ENCODE measurements at places on chromosomes 13 and 19.

GRCh38 chr13:112346173-112346898, 29.8 kb upstream of the SPACA7 start:
- H3K27ac ChIP-seq, result no peak overlapping the region
- peaks cover 40% of the 10 kb centered on the region for H3K27me3 ChIP-seq
- DNase-seq, result no peak
- H3K4me3 ChIP-seq, result no peak overlapping the region

GRCh38 chr19:33447336-33448158, 74.0 kb downstream of the CEBPG start:
- H3K27me3 ChIP-seq, result no peaks in the 10 kb centered on the region
- no peak overlapping the region for H3K27ac ChIP-seq
- H3K4me3 ChIP-seq, result no peak overlapping the region
- H3K36me3 ChIP-seq, result peaks cover 23% of the 10 kb centered on the region
- no peak for DNase-seq
- no peaks in the 10 kb centered on the region for H3K4me1 ChIP-seq

- H3K4me1 ChIP-seq, result no peaks in the 10 kb centered on the region
- no peaks in the 10 kb centered on the region for H3K36me3 ChIP-seq
- DNase-seq, result no peak
- no peak overlapping the region for H3K27ac ChIP-seq
These were observed 755.6 kb upstream of the MIR17HG start for GRCh38 chr13:90591927-90592268.

- H3K27me3 ChIP-seq, result peaks cover 7% of the 10 kb centered on the region
- DNase-seq, result no peak
- no peaks in the 10 kb centered on the region for H3K36me3 ChIP-seq
These were observed 75.6 kb upstream of the TSC22D1 start for GRCh38 chr13:44651724-44652123.

DNA sequence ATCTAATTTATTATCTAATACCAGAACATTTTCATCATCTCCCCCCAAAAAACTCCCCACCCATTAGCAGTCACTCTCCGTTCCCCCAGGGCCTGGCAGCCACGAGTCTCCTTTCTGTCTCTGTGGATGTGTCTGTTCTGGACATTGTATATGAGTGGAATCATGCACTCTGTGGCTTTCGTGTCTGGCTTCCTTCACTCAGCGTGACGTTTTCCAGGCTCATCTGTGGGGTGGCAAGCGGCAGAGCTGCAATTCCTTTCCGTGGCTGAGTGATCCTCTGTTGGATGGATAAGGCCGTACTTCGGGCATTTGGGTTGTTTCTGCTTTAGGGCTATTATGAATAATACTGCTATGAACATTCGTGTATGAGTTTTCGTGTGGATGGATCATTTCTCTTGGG, 3.1 kb downstream of the AP2S1 start:
- H3K36me3 ChIP-seq, result peaks cover 21% of the 10 kb centered on the region
- H3K4me3 ChIP-seq, result no peak overlapping the region
- no peak for DNase-seq
- peaks cover 34% of the 10 kb centered on the region for H3K4me1 ChIP-seq
- H3K27me3 ChIP-seq, result no peaks in the 10 kb centered on the region

DNA sequence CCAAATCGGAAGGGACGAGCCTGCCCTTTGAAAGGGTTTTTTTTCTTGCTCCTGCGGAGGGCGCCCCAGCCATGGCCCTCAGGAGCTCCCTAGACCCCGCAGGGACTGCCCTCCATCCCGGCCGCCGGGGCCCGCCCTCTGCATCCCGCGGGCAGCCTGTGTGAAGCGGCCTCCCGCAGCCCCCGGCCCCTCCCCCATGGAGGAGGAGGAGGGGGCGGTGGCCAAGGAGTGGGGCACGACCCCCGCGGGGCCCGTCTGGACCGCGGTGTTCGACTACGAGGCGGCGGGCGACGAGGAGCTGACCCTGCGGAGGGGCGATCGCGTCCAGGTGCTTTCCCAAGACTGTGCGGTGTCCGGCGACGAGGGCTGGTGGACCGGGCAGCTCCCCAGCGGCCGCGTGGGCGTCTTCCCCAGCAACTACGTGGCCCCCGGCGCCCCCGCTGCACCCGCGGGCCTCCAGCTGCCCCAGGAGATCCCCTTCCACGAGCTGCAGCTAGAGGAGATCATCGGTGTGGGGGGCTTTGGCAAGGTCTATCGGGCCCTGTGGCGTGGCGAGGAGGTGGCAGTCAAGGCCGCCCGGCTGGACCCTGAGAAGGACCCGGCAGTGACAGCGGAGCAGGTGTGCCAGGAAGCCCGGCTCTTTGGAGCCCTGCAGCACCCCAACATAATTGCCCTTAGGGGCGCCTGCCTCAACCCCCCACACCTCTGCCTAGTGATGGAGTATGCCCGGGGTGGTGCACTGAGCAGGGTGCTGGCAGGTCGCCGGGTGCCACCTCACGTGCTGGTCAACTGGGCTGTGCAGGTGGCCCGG, 815 bp downstream of the MAP3K10 start:
- H3K27ac ChIP-seq, result no peak overlapping the region
- peak overlapping the region; percentile 78 for H3K4me3 ChIP-seq
- H3K27me3 ChIP-seq, result no peaks in the 10 kb centered on the region
- peaks cover 2% of the 10 kb centered on the region for H3K36me3 ChIP-seq

DNA sequence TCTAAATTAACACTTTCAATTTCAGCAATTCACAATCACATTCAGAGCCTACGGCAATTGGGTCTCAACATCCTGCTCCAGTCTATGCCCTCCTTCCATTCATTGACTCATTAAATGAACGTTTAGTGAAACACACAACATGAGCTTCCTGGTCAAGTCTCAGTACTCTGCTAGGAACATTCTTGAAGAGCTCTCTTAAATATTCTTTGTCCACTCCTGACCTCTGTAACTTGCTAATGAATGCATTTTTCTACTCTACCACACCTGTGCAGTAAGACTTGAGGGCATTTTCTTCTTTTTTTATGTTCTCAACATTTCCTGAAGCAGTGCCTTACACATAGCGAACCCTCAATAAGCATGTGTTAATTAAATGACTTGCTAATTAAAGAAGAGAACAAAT, 168.6 kb downstream of the OXGR1 start:
- no peak overlapping the region for H3K4me3 ChIP-seq
- no peaks in the 10 kb centered on the region for H3K27me3 ChIP-seq
- no peaks in the 10 kb centered on the region for H3K36me3 ChIP-seq
- no peak for DNase-seq
- no peak overlapping the region for H3K27ac ChIP-seq
- no peaks in the 10 kb centered on the region for H3K4me1 ChIP-seq

DNA sequence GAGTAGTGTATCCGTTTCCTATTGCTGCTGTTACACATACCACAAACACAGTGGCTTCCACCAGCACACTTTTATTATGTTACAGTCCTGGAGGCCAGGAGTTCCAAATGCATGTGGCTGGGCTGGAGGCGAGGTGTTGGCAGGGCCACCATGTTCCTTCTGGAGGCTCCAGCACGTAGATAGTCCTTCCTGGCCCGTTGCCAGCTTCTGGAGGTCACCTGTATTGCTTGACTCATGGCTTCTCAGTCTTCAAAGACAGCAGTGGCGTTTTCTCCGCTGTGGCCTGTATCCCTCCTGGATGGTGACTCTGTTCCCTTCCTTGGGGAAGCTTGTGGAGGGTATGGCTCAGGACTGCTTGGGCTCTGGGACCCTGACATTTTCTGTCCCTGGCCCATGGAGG, 15.2 kb downstream of the ZNF473 start:
- H3K27ac ChIP-seq, result no peak overlapping the region
- peaks cover 74% of the 10 kb centered on the region for H3K36me3 ChIP-seq
- H3K4me3 ChIP-seq, result no peak overlapping the region
- no peaks in the 10 kb centered on the region for H3K27me3 ChIP-seq
- DNase-seq, result no peak
- peaks cover 9% of the 10 kb centered on the region for H3K4me1 ChIP-seq

DNA sequence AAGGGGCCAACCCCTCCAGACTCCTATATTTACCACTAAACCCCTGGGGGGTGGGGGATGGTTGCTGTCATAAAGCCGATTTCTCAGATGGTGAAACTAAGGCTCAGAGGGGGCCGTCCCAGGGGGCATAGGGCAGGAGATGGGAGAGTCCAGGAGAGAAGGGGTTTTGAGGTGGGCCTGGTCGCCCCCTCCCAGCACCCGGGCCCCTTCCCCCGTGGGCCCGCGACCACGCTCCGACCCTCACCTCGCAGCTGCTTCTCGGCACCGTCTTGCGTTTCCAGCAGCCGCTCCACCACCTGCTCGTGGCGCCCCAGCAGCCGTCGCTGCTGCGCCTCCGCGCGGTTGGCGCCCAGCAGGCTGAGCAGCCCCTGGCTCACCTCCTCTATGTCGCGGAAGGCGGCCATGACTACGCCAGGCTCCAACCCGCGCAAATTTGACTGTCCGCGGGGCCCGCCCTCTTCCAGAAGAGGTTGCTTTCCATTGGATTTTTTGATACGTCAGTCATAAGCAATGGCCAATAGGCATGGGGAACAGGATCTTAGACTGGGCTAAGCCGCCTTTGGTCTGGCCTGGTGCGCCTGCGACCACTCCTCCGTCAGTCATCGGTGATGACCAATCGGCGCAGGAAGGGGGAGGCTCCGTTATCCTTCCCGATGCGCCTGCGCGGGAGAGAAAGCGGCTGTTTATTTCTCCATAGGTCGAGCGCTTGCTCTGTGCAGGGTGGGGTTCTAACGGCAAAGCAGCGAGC, at the start of gene SPC24:
SPC24 (minus strand) TSS at position 410 of the 748 bp plus-strand sequence; CDS start at position 404, 6 bp downstream.
- H3K36me3 ChIP-seq, result no peaks in the 10 kb centered on the region
- H3K4me1 ChIP-seq, result peaks cover 4% of the 10 kb centered on the region

DNA sequence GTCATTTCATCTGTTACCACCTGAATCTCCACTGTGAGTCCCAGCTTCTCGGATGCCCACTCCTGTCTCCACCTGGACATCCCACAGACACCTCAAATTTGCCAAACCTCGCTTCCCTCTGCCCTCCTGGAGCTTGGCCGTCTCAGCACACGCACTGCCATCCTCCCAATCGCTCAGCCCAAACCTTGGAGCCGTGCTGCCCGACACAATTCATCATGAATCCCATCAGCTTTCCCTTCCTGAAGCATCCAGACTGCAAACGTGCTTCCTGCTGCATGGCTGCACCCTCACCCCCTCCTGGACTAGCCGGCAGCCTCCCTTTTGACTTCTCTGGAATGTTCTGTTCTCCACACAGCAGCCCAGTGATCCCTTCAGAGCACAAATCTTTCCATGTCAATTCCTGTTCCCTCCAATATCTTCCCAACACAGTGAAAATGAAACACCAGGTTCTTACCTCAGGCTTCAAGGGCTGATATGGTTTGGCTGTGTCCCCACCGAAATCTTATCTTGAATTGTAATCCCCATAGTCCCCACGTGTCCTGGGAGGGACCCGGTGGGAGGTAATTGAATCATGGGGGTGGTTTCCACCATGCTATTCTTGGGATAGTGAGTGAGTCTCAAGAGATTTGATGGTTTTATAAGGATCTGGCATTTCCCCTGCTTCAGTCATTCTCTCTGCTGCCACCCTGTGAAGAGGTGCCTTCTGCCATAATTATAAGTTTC, 1.1 kb upstream of the PROZ start:
- H3K27ac ChIP-seq, result no peak overlapping the region
- H3K27me3 ChIP-seq, result peaks cover 32% of the 10 kb centered on the region
- peaks cover 5% of the 10 kb centered on the region for H3K36me3 ChIP-seq
- DNase-seq, result no peak
- no peak overlapping the region for H3K4me3 ChIP-seq

- peak; percentile 20 for DNase-seq
- peak overlapping the region; percentile 37 for H3K27ac ChIP-seq
- no peaks in the 10 kb centered on the region for H3K36me3 ChIP-seq
- H3K4me1 ChIP-seq, result peaks cover 20% of the 10 kb centered on the region
- no peaks in the 10 kb centered on the region for H3K27me3 ChIP-seq
- H3K4me3 ChIP-seq, result no peak overlapping the region
These were observed 181.9 kb downstream of the PCDH9 start for GRCh38 chr13:67048084-67048820.

DNA sequence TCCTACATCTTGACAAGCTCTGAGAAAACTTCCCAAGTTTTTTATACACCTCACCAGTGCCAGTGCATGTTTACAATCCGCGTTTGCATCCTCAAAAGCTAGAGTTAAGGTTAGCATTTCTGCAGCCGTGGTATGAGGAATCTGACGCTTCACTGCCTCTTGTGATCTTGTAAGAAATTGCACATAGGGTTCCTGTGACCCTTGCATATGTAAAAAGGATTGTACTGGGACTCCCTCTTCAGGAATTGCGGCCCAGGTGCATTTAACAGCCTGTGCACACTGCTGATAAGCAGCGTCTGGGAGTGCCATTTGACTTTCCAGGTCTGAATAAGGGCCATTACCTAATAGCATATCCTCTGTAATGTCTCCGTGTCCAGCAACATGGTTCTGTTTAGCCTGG, 15.3 kb downstream of the FPR3 start:
- no peak for DNase-seq
- peaks cover 8% of the 10 kb centered on the region for H3K27me3 ChIP-seq
- no peak overlapping the region for H3K4me3 ChIP-seq
- H3K36me3 ChIP-seq, result peaks cover 4% of the 10 kb centered on the region

- DNase-seq, result no peak
- peak overlapping the region; percentile 97 for H3K4me3 ChIP-seq
- H3K4me1 ChIP-seq, result peaks cover 44% of the 10 kb centered on the region
- no peaks in the 10 kb centered on the region for H3K27me3 ChIP-seq
- H3K27ac ChIP-seq, result peak overlapping the region; percentile 98
These were observed 423 bp downstream of the LSM14A start for GRCh38 chr19:34172661-34173192.

DNA sequence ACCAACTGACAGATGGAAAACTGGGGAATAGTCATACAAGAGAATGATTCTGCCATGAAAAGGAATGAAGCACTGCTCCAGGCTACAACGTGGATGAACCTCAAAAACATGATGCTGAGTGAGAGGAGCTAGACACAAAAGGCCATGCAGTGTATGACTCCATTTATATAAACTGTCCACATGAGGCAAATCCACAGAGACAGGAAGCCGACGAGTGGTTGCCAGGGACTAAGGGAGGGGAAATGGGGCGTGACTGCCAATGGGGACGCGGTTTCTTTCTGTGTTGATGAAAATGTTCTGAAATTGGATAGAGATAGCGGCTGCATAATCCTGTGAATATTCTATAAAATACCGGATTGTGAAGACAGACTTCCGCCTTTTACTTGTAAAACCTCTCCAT, 10.2 kb downstream of the SMIM7 start:
- no peak overlapping the region for H3K27ac ChIP-seq
- H3K4me1 ChIP-seq, result peaks cover 26% of the 10 kb centered on the region
- DNase-seq, result no peak

GRCh38 chr19:5150902-5151741, 182.2 kb downstream of the KDM4B start:
- peaks cover 19% of the 10 kb centered on the region for H3K4me1 ChIP-seq
- peaks cover 48% of the 10 kb centered on the region for H3K36me3 ChIP-seq
- no peak overlapping the region for H3K4me3 ChIP-seq
- no peak for DNase-seq
- H3K27me3 ChIP-seq, result no peaks in the 10 kb centered on the region
- H3K27ac ChIP-seq, result no peak overlapping the region

GRCh38 chr13:71871176-71871754, 4.3 kb upstream of the DACH1 start:
- H3K4me3 ChIP-seq, result no peak overlapping the region
- DNase-seq, result no peak
- no peak overlapping the region for H3K27ac ChIP-seq
- peaks cover 24% of the 10 kb centered on the region for H3K27me3 ChIP-seq
- H3K36me3 ChIP-seq, result no peaks in the 10 kb centered on the region

- no peak overlapping the region for H3K27ac ChIP-seq
- H3K36me3 ChIP-seq, result no peaks in the 10 kb centered on the region
- no peak overlapping the region for H3K4me3 ChIP-seq
- no peak for DNase-seq
- peaks cover 9% of the 10 kb centered on the region for H3K4me1 ChIP-seq
These were observed 56.2 kb upstream of the RFC3 start for GRCh38 chr13:33761740-33762139.
